ENCODE measurements at places on chromosomes 4 and X.

GRCh38 chr4:188032170-188032569 is 36.6 kb downstream of the ZFP42 start:
- no peak for DNase-seq

DNA sequence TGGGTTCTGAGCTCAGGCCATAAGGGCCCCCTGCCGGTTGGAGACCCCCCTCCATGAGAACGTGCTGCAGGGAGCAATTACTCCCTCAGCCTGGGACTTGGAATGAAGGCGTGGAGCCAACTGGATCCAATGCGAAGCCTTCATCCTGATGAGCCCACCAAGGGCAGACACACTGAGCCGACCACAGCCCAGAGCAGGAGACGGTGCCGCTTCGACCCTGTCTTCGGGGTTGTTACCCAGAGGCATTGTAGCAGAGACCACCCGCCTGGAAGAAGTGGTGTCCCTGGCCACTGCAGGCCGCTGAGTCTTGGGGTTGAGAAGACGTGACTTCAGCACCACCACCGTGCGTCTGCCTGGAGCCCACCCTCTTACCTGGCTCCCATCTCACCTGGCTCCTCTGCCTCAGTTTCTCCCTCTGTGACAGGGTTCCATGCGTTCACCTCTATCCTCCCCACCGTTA is 7.0 kb upstream of the NKX1-1 start:
- DNase-seq = no peak

- no peak for DNase-seq
Observed at GRCh38 chr4:144649646-144650045, 3.7 kb downstream of the HHIP start.

DNA sequence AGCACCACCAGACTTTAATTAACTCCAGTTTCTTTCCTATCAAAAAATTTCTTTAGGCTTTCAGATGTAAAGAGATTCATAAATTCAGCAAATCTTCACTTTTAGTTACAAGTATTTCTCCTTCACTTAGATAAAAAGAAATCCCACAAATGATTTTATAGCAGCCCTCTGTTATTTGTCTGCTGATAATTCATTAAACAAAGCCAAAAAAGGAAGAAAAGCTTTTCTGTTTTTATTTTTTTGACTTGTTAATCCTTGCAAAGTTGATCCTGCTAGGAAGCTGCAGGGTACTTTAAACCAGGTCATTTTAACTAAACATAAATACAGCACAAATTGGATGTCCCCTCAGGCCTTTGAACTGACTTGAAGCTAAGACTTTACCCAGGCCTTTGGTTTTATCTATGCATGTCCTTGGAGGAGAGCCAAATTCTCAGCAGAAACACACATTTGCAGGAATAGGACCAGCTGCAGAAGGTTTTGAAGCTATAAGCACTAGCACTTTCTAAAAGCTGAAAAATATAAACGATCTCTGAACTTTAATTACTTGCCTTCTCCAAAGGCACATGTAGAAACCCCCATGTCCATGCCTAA is 57.5 kb downstream of the PCDH18 start:
- no peak for DNase-seq

DNA sequence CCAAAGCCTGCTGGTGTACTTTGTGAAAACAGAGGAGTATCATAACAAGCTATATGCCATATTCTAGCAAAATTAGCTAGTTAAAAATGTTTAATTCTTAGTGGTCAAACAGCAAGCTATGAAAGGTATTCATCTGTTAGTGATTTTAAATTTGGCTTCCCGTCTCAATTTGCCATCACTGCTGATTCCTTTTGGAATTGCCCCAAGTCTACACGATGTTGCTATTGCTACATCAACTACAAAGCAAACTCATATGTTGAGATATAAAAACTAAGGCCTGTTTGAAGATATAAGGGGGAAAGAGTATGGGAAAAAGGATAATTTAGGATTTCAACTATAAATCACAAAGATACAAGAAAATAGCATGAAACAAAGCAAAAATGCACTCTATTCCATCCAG is 146.1 kb downstream of the COL25A1 start:
- no peak for DNase-seq

DNA sequence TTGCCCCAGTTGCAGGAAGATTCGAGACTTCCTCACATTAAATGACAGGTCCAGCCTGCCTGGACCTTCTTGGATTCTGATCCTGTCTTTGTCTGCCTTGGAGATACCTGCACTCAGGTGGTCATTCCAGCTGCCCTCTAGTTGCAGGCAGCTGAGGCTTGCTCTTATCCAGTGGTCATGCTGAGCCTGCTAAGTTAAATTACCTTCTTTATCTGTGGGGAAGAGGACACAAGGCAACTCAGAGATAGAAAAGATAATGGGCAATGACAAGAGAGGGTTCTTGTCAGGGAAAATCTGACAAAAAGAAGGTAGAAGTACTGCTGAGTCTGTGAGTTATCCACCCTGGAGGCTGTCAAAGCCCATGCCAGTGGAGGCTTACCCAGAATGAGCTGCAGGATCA is 401.4 kb downstream of the MID1IP1 start:
- DNase-seq = no peak

GRCh38 chr4:106707776-106708463 is 328.2 kb downstream of the DKK2 start:
- DNase-seq = no peak

DNA sequence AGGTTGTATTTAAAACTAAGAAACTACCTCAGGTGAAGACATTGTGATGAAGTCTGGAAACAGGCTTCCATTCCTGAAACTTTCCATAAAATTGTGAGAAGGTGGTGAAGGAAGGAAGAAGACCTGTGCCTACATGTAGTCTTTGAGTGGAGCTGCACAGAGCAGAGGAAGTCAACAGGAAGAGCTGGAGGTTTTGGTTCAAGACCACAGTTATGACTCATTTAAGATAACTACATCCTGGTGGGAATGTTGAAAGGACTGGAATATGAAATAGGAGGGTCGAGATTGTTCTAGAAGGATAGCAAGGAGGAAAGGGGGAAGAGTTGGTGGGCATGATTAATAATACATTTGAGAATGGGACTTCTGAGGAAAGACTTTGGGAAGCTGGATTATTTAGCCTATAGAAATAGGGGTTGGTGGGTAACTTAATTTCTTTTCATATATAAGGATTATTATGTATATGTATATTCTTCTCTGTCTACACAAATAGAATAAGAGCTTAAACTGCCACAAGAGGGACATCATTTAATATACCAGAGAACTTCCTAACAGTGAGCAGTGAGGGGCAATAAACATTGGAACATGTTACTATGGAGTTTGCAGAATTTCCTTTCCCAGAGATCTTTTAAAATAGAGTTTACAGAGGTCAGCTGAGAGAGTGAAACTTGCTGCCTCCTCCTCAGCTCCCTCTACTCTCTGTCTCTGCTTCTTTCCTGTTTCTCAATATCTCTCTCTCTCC is 23.5 kb downstream of the AWAT2 start:
- DNase-seq = no peak

Data from stimulated activated naive CD4-positive, alpha-beta T cell treated with Interleukin-2 at 50 U/mL for 16 hours (primary cell).